ENCODE measurements at places on chromosomes 2 and 18.
A peak's percentile ranks its signal among the peaks of the same experiment; 100 is the strongest.

- DNase-seq, result no peak
Observed at GRCh38 chr18:63882333-63883141, 5.0 kb upstream of the SERPINB2 start.

GRCh38 chr2:74851191-74851566 is 17.3 kb downstream of the HK2 start:
- DNase-seq, result no peak

DNA sequence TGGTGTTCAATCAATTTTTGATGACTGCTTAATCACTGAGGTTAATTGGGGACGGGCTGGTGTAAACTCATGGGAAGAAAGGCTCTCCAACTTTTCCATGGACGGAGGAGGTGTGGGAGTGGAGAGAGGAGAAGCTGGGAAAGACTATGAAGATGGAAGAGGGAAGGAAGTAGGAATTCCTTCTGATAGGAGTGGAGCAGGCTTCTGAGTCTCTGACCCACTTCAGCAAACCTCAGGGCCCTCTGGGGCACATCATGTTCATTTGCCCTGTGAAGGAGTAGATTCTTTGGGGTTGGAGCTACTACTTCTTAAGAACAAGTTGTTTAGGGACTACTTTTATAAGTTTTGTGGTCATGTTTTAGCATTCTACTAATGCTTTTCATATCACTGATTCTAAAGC is 87.0 kb upstream of the MAP4K3 start:
- no peak for DNase-seq

DNA sequence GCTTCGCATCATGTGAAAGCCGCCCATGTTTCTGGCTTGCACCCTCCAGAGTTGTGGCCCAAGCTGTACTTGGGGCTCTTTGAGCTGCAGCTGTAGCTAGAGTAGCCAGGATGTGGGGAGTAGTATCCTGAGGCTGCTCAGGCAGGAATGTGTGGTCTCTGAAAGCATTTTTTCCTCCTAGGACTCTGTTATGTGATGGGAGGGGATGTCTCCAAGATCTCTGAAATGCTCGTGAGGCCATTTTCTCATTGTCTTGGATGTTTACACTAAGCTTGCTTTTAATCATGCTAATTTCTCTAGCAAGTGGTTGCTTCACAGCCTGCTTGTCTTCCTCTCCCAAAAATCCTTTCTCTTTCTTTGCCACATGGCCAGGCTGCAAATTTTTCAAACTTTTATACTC is 687.6 kb downstream of the DCDC2C start:
- no peak for DNase-seq

DNA sequence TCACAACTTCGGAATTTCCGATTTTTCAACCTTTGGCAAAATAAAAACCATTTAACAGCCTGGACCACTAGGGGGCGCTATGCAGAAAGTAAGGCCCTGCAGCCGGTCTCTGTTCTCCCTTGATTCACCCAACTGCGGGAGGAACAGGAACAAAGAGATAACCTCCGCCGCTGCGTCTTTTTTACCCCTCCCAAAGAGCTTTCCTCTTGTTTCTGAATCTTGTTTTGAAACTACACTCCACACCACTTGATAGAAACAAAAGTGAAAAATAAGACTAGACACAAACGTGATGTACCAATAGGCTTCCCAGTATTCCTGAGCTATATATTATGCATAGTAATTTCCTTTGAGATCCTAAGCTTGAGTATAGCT is 231.2 kb downstream of the MYO3B start:
- peak; percentile 42 for DNase-seq

- peak; percentile 84 for DNase-seq
Observed at GRCh38 chr2:237614151-237614720, 13.2 kb upstream of the LRRFIP1 start.

GRCh38 chr2:103977668-103978067 is 876.2 kb upstream of the POU3F3 start:
- no peak for DNase-seq

- DNase-seq, result no peak
Observed at GRCh38 chr2:203689426-203690116, 16.9 kb upstream of the CD28 start.

GRCh38 chr2:67272195-67272594 is 124.9 kb upstream of the ETAA1 start:
- DNase-seq, result no peak

GRCh38 chr2:10033251-10034006 is 9.9 kb upstream of the KLF11 start:
- no peak for DNase-seq

DNA sequence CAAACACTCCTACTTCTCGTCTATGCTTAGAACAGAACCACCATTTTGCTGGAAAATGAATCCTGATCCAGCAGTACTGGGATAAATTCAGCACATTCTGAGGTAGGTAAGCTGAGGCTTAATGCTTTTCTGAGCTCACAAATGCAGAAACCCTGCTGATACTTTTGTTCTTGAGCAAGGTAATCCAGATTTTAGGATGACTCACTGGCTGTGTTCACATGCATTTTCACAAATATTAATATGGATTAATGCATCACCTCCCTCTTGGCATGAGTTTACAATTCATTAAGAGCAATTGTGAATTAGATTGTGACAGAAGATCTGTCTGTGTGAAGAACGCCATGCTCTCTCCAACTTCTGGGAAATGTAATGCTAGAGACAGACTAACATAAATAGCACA is 42.2 kb downstream of the RAD51AP2 start:
- no peak for DNase-seq

DNA sequence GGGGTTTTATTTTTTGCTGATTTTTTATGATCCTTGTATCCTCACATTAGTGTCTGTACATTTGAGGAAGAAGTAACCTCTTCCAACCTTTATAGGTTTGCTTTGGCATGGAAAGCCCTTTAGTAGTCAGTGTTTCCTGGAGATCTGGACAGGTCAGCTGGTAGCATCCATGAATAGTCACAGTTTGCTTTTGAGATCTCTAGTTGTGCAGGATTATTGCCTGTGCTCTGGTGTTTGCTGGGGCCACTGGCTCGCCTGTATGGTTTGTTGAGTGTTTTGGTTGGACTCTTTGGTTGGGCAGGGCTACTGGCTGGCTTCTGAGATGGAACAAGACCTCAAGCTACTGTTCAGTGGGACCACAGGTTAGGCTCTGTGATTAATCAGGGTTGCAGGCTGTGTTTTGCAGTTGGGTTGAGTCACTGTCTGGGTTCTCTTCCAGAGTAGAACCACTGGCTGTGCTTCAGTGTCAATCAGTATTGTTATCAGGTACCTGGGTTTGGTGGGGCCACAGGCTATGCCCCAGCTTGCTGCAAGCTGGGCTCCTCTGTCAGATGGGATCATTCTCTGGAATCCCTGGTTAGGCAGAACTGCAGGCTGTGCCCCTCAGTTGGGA is 20.0 kb downstream of the SP140L start:
- DNase-seq, result no peak

GRCh38 chr2:190990132-190990531 is 23.8 kb downstream of the STAT1 start:
- no peak for DNase-seq

DNA sequence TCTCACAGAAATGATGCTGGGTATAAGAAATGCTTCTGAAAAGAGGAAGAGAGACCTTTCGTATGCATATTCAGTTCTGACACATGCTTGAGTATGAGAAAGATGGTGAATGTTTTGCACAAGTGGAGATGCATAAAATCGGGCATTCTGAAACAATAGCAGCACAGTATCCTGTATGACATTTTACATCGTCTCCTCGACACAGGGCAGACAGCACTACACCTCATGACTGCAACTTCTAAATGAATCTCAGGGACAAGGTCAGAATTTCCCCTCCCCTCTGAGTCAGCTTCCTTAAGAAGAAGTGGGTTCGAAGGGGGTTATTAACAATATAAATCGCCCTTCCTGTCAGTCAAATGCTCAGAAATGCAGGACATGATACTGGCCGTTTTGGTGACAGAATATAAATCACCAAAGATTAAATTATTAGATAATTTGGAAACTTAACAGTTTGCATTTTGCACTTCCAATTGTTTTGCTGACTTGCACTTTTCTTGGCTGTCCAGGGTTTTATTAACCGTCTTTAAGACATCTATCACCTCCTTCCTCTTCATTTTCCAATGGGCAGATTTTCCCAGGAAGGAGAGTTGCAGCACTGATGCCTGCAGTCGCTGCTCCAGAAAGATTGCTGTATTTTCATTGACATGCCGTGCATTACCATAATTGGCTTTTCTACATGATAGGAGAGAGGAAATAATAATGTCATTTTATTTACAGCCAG is 57.2 kb downstream of the TSHZ1 start:
- DNase-seq, result no peak

- no peak for DNase-seq
Observed at GRCh38 chr2:199404841-199405240, 52.9 kb downstream of the SATB2 start.

DNA sequence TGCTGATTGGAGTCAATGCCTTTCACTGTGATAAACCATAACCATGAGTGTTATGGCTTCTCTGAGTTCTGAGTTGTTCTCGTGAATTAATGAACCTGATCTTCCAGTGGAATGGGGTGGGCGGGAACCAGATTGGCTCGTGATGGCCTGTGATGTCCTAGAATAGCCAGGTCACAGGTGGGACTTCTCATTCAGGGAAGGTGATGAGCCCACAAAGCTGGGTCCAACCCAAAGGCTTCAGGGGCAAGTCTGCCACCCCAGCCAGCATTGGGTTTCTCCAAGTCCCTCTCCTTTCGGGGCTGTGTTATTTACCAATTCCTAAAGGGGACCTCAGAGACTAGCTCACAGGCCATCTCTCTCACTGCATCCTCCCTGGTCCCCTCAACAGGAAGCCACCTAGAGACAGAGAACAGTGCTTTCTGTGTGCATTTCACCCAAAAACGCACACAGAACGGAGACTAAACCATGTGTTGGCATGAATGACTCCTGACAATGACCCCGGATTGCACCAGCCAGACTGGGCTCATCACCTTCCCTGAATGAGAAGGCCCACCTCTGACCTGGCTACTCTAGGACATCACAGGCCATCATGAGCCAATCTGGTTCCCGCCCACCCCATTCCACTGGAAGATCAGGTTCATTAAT is 85.5 kb downstream of the MALT1 start:
- DNase-seq, result no peak

GRCh38 chr2:33230842-33231241 is 245.6 kb upstream of the RASGRP3 start:
- DNase-seq, result no peak

DNA sequence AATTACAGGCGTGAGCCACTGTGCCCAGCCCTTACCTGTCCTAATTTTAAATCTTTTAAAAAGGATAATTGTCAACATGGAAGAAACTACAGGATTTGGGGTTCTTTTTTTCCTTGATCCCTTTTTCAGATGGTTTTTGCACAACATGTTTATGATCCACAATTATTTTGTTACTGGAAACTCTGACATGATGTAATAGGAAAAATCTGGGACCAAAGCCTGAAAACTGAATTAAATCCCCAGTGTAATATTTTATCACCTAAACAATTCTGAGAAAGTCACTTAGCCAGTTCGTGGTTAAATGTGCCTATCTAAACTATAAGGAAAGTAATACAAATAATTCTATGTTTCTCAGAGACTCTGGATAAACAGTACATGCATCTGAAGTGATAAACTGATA is 1649.7 kb downstream of the LRP1B start:
- DNase-seq, result no peak

DNA sequence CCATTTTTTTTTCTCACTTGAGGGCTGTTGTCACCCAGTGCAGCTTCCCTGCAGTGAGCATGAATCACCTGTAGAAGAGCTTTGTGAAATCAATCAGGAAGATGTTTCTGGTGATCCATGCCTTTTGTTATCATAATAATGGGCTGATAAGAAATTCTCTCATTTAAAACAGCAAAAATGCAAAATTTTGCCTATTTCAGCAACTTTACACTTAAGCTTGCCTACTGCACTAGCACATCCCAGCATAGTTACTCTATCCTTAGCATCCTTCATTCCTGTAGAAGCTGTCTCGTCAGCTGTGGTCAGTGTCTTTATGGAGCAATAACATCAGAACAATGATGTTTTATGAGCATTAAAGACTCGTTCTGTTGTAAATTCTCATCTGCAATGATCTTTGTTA is 178.6 kb upstream of the ZNF804A start:
- no peak for DNase-seq

- DNase-seq, result no peak
Observed at GRCh38 chr2:56465491-56465890, 281.7 kb downstream of the CCDC85A start.

DNA sequence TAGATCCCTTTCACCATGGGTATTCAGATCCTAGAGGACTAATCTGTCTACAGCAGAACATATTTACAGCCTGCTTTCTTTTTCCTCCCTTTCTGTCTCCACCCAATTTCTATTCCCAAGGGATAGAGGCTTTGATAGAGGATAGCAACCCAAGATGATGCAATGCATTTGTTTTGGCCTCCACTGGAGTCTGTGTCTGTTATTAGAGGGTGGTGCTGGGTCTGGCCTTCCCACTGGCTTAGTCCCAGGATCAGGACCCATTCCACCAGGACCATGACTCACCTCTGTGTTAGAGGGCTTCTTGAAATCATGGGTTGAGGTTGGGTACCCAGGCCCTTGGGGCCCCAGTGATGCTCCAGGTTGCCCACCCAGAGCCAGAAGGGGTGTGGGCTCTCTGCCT is 239.7 kb upstream of the TNP1 start:
- DNase-seq, result no peak

All from DMS 273 treated with DMSO at 0.1 percent for 48 hours (cell line).